Daoy (cell line): ENCODE measurements at places on chromosomes 12 and 14.

DNA sequence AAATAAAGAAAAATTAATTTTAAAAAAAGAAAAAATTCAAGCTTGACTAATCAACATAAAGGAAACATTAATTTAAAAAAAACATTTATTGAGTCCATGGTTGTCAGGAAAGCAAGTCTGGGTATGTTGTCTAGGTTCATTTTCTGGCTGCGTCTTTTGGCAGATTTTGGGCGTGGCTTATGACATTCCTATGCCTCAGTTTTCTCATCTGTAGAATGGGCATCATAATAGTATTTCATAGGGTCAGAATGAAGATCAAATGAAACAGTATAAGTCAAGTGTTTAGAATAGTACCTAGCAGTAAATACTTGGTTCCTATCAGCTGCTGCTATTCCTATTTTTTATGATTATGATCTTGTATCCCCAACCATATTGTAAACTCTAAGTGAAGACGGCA lies 40.5 kb downstream of the MYO1H start:
- no peak for DNase-seq

- no peak for DNase-seq
These were observed 43.1 kb downstream of the ZFP36L1 start for GRCh38 chr14:68749487-68750475.

DNA sequence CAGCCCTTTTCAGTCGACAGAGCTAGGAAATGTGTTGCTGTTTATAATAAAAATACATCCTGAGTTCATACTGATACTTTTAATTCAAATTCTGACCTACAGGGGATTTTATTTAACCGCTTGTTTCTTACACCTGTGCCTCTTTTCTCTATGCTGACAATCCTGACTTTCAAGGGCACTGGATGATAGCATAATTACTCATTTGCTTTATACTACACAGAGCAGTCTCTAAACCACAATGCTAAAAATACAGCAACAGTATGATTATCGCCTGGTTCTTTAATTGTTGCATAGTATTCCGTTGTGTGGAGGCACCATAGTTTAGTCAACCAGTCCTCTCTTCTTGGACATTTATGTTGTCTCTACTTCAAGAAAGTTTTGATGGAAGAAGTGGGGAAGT lies 372.9 kb downstream of the DPF3 start:
- no peak for DNase-seq

DNA sequence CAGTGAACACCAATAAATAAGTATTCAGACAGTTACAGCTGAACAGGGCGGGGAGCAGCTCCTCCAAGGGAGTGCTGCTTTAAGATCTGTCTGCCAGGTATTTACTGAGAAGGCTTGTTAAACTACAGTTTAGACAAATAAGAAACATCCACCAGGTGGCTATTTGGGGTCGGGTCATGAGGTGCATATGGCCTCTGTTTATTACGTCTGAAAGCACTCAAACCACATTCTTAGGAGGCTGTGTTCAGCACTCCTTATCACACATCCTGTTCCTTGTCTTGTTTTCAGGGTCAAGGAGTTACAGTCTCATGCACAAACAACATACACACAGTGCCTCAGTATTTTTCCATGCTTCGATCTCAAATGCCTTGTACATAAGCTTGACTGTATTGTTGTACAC lies 78.8 kb downstream of the KCNMB4 start:
- no peak for DNase-seq

DNA sequence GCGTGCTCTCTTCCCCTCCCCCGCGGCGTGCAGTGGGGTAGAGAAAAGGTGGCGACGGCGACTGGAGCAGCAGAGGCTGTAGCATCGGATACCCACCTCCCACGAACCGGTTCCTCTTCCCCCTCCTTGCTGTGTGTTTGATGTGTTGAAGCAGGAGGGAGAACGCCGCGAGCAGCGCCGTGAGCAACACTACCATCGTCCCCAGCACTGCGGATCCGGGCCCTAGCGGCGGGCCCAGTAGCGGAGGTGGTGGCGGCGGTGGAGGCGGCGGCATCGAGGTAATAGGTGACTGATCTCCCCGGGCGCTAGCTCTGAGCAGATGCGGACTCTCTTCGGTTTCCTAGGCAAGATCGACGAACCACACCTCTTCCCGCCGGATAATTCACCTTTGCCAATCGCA lies 132.9 kb upstream of the AEBP2 start:
- no peak for DNase-seq

DNA sequence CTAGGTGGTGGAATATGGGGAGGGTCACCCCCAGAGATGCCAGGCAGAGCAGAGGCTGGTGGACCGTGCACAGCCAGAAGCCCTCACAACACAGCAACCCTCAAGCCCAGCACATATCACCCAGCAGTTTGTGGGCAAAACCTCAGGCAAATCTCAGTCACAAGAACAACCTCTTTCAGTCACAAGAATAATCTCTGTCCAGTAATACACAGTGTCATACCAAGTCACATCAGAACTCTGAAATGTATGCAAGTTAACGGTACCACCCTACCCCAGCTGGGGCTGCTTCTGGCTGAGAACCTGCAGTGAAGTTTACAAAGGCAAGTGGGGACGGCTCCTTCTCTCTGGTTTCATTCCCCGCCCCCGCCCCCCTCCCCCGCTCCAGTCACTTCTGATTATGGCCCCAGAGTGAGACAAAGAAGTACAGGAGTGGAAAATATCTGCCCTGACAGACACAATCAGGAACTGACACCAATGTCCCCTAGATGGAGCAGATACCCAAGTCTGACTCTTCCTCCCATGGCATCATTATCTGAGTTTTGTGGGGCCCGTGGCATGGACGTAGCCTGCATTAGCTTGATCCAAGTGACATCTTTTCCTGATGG lies 480.9 kb upstream of the TMEM132C start:
- no peak for DNase-seq
